Caco-2 (cell line): ENCODE measurements at places on chromosomes 11 and 22. TPM values are rescaled to one million over a fixed set of nuclear protein-coding genes. Genes with fewer than 3 reads are reported as not detected.

DNA sequence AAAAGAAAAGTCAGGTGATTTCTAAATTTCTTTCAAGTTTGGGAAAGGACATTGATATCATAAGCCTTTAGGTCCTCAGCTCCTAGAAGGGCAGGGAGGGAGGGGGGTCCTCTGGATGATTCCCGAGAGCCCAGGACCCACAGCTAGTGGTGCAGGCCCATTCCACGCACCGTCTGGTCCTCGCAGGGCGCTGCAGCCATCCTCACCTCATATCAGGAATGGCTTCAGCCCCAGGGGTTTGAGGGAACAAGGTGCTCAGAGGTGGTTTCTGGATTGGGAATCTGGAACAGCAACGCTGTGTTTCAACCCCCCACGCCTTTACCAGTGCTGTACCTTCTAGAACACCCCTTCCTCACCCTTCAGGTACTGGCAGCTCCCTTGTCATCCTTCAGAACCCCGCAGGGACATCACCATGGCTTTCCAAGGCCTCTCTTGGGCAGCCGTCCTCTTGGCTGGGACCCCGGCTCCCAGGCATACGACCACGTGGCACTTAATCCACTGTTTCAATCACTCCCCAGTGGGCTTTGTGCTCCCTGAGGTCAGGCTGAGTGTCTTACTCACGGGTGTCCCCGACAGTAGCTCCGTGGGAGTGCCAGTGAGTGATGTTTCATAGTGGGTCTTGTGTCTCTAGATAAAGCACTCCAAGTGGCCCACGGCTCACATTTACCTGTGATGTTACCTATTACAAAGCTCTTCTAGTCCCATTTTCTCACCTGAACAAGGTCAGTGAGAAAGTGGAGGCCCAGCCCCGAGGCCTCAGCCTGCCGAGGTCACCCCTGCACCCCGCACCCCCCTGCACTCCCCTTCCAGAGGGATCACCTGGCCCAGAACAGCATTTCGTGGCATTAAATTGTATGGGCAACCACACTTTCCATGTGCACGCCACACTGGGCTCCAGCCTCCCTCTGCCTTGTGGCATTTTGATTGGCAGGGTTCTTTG lies 93.9 kb downstream of the MORC2 start:
- no peak overlapping the region for H3K4me3 ChIP-seq
- no peaks in the 10 kb centered on the region for H3K4me1 ChIP-seq
- peak; percentile 12 for DNase-seq
- H3K27ac ChIP-seq: no peak overlapping the region
- H3K27me3 ChIP-seq: no peaks in the 10 kb centered on the region

PATL1 gene
- 57.8 and 61.4 TPM in 2 replicates for total RNA-seq

FIBIN gene
- 0.16 TPM in 1 of 2 replicates, not detected in the other for total RNA-seq

CHORDC1 gene
- total RNA-seq: 194 and 227 TPM in 2 replicates

WNT7B gene
- 0.57 and 0.77 TPM in 2 replicates for total RNA-seq
